ENCODE measurements at places on chromosomes 13 and 19.

DNA sequence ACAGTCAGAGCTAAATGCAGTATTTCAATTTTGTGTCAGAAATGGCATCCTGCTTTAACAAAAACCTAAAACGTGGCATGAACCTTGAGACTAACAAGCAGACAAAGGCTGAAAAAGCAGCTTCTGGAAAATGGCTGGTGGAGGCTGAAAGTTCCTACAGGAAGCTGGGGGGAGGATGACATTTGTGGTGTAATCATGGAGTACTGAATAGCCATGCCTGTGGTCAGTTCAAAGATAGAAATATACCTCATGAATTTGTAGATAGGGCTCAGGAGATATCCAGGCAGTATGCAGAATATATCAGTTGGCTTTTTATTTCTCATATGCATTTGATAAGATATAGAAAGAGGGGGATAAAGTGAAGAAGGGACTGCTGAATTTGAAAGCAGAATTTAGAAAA is 181.7 kb downstream of the UQCRFS1 start:
- DNase-seq = no peak

GRCh38 chr19:6393983-6394412 is 1.0 kb upstream of the GTF2F1 start:
- peak; percentile 79 for DNase-seq

- DNase-seq = no peak
Observed at GRCh38 chr13:80590551-80590950, 249.6 kb upstream of the SPRY2 start.

DNA sequence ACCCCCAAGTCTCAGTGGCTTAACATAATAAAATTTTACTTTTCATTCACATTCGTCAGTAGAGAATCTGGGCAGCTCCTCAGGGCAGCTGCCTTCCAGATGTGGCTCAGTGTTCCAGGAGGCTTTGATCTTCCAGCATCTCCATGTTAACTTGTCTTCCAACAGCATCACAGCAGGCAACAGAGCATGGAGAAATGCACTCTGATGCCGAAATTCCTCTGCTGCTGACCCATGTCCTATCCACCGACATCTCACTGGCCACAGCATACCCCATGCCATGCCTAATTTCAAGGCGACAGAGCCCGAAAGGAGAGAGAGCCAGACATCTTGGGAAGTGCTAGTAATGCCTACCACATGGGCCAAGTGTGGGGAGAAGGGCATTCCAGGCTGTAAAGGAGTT is 64.9 kb upstream of the MEDAG start:
- no peak for DNase-seq

- peak; percentile 33 for DNase-seq
Observed at GRCh38 chr19:2391118-2391725, 31.2 kb downstream of the TMPRSS9 start.

DNA sequence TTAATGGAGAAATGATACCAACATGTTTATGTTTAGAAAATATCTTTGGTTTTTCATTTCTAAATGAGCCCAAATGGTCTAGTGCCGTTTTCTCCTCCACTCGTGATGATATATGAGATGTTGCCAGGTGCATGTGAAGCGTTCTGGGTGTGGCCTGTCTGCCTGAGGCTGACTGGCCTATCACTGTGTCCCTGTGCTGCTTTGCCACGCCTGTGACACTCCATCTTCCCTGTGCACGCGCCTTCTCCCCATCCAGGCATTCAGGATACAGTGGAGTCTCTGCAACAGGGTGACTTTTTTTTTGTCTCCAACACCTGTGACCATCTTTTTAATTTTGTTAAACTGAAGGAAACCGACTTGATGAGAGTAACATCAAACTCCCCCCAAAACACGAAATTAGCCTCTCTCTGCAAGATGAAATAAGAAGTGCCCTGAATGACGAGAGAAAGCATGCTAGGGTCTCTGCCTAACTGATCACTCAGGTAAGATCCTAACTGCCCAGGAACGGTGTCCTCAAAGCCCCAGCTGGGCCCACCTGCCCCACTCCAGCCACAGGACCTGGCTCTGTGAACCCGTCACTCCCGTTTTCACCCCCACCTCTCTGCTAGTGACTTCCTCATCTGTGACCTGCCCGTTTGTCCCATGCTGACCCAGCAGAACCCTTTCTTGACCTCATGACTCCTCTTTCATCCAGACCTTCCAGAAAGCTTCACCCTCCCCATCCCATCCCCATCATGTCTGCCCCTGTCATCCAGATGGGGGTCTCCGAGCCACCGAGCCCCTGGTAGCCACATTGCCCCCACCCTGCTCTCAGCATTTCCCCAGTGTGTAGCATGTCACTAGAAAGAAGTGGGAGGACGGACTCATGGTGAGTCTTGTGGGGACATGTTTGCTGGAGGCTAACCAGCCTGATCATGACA is 33.2 kb upstream of the TFDP1 start:
- DNase-seq = no peak

- no peak for DNase-seq
Observed at GRCh38 chr19:3760871-3761361, 576 bp downstream of the APBA3 start.

All from activated naive CD4-positive, alpha-beta T cell treated with anti-CD3 and anti-CD28 coated beads, Interleukin-2, amount 50 U/mL, for 16 hours (primary cell).